NCI-H1436 treated with DMSO at 0.1 percent for 48 hours (cell line): ENCODE measurements at places on chromosomes 4 and X.

DNA sequence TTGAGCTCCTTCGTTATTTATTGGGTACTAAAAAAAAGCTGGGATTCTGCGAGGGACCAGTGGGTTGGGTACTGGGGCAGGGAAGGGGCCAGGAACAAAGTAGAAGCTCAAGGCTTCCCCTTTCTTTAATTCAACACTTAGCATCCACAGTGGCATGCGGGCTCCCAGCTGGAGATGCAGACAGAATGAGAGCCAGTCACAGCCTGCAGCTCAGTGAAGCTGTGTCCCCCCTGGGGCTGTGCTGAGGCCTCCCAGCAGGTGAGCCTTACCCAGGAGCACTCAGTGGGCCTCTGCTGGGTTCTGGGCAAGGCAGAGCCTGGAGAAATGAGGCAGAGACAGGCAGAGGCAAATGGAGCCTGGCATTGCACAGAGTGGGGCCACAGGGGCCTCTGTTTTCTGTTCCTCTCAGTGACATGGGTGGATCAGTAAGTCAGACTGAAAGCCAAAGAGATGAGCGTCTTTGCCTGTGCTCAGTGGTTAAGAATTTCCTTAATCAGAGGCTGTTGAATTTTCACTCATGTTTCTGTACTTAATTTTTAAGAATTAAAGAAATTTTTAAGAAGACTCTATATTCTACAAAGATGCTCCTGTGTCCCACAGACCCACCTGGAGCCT lies 181.4 kb upstream of the RBPJ start:
- DNase-seq = no peak

GRCh38 chr4:60187428-60187827 lies 1012.7 kb upstream of the ADGRL3 start:
- DNase-seq = no peak

DNA sequence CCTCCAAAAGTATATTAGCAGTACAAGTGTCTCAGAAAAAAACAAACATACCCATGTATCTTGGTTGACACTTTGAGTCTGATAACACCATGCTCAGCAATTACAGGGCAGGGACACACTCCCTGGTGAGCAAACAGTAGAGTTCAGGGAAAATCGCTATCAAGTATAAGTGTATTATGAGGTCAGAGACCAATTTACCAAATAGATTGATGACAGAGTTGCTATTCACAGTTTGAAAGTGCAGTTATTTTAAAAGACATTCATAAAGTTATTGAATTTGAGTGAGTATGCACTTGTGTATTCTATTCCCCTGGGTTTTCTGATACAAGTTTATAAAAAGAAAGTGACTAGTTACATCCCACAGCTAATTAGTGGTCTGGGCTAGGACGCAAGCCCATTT lies 10.2 kb upstream of the LONRF3 start:
- no peak for DNase-seq

GRCh38 chr4:167102475-167102874 lies 131.8 kb downstream of the SPOCK3 start:
- DNase-seq = no peak

GRCh38 chrX:41553688-41554087 lies 106.5 kb downstream of the NYX start:
- no peak for DNase-seq

DNA sequence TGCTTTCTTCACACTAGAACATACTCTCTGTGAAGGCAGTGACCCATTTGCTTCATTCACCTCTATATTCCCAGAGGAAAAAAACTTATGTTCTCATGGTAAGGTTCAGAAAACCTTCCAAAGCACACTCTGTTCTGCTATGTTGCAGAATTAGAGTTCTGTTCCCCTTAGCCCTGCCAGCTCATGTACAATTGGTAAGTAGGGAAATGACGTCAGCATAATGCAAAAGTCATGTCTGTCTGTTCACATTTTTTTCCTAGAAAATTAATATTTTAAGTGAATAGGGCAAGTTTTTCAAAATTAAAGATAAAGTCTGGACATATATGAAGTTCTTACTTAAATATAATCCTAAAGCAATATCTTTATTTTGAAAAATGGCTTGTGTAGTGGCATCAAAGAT lies 443.6 kb downstream of the GALNTL6 start:
- no peak for DNase-seq

GRCh38 chr4:19693936-19694570 lies 557.7 kb upstream of the SLIT2 start:
- no peak for DNase-seq

GRCh38 chrX:23797371-23798128 lies 14.6 kb downstream of the SAT1 start:
- no peak for DNase-seq

- DNase-seq = no peak
Observed at GRCh38 chr4:89558147-89558546, 250.5 kb upstream of the GPRIN3 start.
